ENCODE measurements at places on chromosomes 11 and 22.

DNA sequence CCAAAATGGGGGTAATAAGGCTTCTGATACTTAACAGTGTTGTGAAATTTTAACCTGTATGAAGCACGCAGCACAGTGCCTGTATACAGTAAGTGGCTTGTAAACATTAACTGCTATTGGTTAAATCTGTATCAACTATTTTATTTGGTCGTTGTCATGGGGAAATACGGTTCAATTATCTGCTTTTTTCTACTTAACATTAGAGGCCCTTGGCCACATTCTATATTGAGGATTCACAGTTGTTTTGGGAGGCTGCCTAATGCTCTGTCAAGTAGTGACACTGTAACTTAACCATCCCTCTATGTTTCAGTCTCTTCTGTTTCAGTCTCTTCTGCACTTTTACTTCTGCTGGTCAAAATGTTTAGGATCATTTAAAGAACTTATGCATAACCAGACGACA is 95.6 kb downstream of the LDLRAD3 start:
- DNase-seq: no peak

- peak; percentile 26 for DNase-seq
Observed at GRCh38 chr11:127105593-127106541, 105.3 kb upstream of the KIRREL3 start.

GRCh38 chr22:45328822-45329529 is 19.2 kb downstream of the FAM118A start:
- DNase-seq: peak; percentile 31

DNA sequence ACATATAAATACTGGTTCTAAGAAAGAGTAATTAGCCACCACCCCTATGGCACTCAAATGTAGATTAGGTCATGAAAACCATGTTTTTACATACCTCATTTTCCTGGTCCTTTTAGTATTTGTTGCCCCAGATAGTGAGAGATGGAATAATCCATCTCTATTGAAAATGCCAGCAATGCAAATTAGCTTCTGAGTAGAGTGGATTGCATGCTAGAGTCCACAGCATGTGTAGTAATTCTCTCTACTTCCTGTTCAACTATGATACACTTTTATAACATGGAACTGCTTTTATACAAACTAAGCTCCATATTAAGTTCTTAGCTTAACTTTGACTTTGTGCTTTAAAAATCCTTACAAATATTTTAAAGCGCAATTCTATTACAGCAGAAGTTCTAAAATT is 73.2 kb downstream of the TRPC6 start:
- DNase-seq: no peak

DNA sequence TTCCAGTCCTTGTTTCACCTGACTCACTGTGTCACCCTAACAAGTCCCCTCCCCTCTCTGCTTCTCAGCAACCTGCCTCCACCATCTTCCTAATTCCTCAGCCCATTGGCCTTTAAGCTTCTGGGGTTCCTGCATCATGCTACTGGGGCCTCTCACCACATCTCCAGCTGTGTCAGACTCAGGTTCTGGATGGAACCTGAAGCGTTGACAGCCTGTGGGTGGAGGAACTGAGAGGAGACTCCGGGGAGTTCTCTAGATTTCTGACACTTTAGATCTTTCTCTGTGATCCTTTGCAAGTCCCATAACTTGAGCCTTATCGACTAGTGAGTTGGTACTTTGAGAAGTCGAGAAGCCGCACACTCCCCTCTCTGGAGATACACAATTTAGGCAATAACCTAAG is 11.6 kb upstream of the SLC5A1 start:
- DNase-seq: no peak

DNA sequence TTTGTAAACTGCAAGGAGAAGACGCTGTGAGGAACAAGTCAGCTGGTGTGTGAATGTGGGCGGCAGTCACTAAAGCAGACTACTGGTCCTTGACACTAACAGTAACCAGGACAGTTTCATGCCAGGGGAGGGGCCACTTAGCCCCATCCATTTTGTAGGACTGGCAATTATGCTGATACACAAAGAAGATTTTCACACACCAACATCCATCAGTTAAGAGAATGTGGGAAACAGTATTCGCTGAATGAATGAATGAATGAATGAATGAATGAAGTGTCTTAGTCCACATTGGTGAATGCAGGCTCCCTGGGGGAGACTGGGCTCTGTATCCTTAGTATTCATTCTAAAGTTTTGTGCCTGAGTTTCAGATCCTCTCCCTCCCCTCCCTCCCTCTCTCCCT is 590.4 kb downstream of the BRD1 start:
- DNase-seq: no peak

DNA sequence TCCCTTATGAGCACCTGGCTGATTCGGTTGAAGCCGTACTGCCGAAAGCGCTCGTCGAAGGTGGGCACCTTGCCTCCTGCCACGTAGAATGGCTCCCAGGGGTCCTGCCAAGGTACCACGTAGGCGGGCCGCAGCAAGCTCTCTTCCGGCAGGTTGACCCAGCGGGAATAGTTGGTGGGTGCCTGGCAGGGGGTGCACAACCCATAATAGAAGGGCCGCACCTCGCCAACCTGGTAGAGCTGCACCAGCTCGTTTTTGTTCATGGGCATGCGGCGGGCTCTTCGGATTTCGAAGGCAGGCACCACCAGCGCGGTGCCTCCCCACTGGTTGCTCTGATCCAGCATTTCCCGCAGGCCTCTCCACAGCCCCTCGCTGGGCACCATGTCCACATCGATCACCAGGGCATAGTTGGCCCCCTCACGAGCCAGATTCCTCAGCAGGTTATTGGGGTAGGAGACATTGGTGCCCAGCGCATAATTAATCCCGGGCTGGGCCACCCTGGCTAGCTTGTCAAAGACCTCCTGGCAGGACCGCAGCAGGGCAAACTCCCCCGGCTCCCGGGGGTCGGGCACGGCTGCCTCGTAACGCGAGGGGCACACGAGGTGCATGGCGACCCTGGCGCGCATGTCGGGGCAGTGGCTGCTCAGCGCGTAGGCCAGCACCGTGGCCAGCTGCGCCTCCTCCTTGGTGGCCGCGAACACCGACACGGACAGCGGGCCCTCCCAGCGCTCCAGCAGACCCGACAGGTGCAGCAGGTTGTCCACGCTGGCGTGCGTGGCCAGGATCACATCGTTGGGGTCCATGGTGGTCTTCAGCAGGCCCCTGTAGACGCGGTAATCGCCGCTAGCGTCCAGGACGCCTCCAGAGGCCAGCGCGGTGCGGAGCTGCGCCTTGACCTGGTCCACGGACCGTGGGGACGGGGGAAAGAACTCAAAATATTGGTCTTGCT is 679 bp downstream of the B4GAT1 start:
- DNase-seq: no peak

- no peak for DNase-seq
Observed at GRCh38 chr11:77497368-77497767, 23.5 kb upstream of the PAK1 start.

DNA sequence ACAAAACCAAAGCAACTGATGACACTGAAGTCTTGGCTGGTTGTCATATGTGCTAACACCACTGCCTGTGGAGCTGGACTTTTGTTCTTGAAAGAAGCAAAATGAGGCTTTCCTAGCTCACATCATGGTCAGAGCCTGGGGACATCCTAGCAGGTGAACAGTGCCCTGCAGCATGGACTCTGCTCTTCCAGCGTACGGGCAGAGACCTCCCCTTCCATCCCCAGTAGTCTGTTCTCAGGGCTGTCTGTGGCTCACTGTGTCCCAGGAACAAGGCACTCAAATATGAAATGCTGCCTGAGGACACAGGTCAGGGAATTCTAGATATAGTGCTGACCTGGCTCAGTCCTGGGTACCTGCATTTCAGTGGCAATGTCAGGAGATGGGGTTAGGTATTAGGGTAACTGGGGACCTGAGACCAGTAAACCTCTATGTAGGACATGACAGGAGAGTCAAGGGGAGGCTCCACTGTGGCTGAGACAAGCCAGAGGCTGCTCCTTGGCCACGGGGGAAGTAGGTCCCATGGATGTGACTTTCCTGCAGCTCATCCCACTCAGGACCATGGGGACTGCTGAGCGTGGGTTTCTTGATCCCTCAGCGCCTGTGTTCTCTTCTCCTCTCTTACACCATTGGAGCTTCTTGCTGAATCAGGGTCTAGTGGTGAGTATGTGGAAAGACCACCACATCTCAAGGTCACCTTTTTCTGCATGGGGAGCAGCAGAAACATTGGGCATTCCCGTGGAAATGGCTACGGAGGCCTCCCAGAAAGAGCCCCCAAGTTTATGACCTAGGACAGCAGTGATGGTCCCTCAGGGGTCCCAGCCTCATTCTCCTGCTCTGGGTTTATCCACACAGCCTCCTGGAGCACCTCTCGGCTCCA is 80.1 kb downstream of the ZNF280B start:
- DNase-seq: no peak

DNA sequence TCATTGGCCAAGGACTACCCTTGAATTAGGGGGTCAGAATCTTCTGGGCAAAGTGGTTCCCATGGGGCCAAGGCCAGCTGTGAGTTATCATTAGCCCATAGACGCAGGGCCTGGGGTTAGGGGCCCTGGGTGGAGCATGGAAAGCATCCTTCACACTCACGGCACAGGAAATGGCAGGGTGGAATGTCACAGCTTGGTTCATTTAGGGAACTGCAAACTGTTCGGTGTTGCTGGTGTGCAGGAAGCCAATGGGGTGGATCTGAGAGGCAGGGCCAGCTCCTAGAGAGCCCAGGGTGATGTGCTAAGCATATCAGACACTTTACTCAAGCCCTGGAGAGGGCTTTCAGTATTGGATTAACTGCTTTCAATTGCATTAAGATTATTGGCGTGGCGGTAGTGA is 42.9 kb downstream of the TECTA start:
- no peak for DNase-seq

GRCh38 chr11:66820901-66821300 is 22.3 kb upstream of the RCE1 start:
- DNase-seq: no peak

GRCh38 chr22:27616033-27616432 is 185.5 kb downstream of the MN1 start:
- DNase-seq: no peak

GRCh38 chr11:126834149-126834548 is 166.4 kb downstream of the KIRREL3 start:
- DNase-seq: peak; percentile 94

DNA sequence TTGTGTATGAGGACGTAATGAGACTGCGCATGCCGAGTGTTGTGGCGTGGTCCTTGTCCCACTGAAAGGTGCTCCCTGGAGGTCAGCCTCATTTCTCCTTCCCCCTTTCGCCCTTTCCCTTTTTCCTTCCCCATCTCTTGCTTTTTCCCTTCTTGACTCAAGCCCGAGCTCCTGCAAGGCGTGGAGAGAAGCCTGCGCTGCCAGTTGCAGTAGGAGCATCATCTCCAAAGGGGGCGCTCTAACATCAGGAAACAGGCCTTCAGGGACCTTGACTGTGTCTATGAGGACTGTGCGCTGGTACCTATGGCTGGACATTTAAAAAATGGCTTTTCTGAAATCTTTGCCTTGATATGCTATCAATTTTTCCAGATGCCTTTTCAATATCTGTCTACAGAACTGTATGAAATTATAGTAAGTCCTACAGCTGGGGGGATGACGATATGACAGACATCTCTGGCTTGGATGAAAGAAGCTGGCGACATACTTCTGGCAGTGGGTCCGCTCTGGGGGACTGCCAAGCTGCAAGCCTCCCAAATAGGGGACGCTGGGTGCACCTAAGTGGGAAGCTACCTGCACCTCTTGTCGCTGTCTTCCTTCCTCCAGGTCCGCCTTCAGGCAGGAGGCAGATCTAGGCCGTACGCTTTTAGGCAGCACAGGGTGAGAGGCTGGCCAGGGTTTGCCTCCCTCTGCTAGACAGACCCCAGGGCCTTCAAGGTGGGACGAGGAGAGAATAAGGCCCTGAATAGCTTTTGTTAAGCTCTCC is 96.5 kb downstream of the NXPE2 start:
- peak; percentile 26 for DNase-seq

GRCh38 chr22:45112136-45112879 is 51.4 kb upstream of the NUP50 start:
- peak; percentile 92 for DNase-seq

- no peak for DNase-seq
Observed at GRCh38 chr22:49748514-49748913, 79.2 kb downstream of the BRD1 start.

DNA sequence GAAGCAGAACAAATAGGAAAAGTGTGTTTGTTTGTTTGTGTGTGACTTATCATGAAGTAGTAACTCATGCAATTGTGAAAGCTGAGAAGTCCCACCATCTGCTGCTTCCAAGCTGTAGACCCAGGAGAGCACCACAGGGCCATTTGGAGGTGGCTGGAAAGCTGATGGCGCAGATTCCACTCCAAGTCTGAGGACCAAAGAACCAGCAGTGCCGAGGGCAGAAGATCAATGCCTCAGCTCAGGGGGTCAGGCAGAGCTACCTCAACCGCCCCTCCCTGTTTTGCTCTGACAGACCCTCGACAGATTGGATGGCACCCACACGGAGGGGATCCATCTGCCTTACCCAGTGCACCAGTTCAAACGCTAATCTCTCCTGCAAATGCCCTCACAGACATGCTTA is 896.2 kb downstream of the BRD1 start:
- no peak for DNase-seq

DNA sequence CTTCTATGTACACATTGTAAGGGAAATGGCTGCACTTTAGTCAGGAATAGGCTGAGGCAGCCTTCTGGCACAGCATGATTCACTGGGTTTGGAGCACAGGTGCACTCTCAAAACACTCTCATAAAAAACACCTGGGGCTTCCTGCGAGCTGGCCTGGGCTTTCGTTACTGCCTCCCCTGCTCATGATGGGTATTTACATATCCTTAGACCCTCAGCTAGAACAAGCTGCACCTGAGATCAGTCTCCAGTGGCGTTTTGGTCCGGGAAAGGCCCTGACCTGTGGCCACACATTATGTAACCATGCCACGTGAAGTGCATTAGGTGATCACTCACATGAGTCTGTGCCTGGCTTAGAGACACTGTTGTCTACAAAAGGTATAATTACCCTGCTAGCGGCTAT is 321.7 kb downstream of the TMEM135 start:
- no peak for DNase-seq

DNA sequence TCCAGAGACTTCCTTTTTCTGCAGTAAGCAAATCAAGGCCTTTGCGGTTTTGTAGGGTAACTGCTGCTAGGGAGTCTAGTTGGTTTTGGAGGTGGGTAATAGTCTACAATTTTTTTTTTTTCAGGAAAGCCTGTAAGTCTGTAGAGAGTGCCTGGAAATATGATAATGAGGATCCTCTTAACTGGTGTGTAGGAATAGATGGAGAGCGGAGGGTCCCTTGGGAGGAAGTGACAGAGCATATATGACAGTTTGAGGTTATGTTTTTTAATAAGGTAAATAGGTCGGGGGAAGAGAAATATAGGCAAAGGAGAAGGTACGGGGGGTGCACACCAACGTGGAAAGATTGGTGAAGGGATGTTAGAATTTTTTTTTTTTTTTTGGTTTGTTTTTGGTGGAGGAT is 25.9 kb downstream of the ZNF195 start:
- DNase-seq: no peak

GRCh38 chr22:45878901-45879551 is 97.9 kb downstream of the WNT7B start:
- no peak for DNase-seq

DNA sequence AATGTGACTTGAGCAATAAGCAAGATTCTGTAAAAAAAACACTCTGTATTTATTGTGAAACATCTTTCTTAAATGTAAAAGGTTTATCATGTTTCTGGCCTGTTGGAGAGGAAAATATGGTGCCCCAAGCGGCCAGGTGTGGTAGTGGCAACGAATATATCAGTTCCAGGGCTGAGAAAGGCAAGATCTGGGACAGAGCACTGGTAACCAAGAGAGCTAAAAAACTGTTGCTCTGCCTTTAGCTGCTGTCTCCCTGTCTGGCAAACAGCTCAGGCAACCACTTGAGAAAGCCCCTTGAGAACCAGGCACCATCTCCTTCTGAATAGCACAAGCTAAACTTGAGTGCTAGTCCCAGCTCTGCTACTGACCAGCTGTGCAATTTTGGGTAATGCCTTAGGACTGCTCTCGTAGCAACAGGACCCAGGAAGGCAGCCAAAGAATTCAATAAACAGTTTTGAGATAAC is 129.9 kb downstream of the KCNC1 start:
- no peak for DNase-seq
